ENCODE measurements at places on chromosomes 16 and 17.

DNA sequence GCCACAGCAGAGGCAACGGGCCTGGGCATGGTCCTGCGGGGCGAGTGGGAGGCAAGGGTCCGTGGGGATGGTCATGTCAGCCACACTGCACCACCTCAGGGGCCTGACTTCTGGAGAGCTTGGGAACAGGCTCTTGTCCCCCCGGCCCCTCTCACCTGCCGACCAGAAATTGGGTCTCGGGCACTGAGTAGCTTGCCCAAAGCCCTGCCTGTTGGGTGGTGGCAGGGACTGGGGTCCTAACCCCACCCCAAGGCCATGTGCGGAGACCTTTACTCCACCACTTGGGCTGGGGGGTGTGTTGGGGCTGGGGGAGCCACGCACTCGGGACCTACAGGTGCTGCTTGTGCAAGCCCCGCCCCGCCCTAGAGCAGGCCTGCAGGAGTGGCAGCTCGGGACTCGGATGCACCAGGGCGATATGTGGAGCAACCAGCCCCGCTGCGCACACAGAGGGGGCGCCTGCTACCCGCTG is 24.2 kb upstream of the CHMP6 start:
- no peak for DNase-seq

DNA sequence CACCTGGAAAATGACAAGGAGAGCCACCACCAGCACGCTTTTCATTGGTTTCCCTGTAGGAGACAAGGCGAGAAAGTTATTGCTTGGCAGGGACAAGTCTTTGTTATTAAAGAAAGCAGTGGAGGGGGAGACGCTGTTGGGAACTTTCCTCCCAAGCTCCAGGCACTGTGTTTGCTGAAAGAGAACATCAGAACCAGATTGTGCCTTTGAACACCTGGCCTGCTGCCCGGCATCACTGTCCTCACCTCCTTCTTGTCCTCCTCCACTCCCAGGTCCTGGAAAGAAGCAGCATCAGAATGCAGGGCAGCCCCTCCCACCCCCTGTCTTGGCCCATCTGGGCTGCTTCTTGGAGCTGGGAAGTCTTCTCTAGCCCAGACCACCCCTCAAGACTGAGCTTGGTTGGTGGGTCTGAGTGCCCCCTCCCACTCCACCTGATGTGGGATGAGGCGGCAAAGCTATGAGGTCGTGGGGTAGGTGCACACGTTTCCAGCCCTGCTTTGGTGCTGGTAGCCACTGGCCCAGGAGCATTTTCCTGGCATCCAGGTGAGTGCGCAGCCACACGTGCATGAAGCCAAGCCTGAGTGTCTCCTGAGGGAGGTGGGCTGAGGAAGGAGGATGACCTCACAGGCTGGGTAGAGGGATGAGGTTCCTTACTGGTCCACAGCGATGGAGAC is 6.2 kb downstream of the CCR7 start:
- no peak for DNase-seq

DNA sequence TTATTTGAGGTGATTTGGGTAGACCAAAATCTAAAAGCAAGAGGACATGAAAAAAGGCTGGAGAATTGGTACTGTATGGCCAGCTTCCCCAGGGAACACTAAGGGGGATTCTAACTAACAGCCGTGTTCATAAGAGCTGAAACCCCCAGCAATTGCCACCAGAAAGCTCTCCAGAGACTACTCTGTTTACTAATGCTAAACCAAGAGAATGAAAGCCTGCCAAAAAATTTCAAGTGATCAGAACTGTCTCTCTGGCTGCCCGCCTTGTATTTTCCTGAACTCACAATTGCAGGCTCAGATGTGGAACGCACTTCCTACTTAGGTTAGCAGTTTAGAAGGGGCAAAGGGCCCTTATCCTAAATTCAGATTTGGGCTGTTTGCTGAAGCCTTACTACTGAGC is 24.1 kb downstream of the MYH10 start:
- no peak for DNase-seq

GRCh38 chr17:47324224-47325020 is 667 bp downstream of the EFCAB13 start:
- DNase-seq, result peak; percentile 7

GRCh38 chr16:1978476-1979120 is 2.7 kb downstream of the NOXO1 start:
- DNase-seq, result no peak

DNA sequence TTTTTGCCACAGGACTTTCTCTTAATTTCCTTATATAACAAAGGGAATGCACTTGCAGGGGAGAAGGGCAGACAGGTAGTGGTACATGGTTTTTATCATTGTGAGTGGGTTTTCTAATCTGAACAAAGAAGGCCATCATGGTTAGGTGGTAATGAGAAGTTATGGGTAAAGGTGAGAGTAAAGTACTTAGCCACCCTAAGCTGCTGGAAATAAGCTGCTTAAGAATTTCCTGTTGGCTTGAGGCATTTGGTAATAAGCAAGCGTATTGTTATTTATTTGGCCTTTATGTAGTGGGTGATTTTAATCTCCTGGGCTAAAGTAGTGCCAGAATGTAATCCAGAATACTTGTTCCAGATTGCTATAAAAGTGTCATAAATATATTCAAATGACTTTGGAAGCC is 27.1 kb downstream of the TAC4 start:
- no peak for DNase-seq

Data from NCI-H2029 (cell line).